ENCODE measurements at places on chromosomes 4 and X.

DNA sequence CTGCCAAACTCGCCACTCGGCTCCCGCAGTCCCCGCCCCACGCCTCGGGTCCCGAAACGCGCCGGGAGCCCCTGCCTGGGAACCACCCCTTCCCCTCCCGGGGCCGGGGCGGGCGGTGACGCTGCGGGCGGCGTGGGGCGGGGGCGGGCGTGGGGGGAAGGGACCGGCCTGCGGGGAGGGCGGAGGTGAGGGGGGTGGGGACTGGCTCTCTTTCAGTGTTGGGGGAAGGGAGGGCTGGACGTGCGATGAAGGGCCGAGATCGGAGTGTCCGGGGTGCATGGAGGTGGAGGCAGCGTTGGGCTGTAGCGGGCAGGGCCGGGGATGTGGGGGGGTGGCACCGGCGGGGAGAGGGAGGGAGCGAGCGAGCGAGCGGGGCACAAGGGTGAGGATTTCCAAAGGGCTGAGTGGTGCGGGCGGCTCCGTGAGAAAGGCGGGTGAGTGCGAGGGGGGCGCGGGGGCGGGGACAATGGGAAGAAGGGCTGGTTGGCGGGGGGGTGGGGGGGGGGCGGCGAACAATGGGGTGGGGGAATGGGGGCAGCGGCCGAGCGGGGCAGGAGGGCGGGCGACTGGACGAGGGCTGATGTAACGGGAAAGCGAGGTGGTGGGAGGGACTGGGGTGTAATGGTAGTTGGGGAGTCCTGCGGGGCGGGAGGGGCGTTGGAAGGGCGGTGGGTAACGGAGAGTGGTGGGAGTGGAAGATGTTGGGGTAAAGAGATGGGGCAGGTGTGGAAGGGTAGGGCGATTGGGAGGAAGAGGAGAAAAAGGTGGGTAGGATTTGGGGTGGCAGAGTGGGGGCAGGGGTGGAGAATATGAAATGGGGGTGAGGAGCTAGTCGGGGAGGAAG, 578 bp downstream of the DCUN1D4 start:
- DNase-seq: peak; percentile 83

GRCh38 chrX:134512566-134512965, 52.6 kb downstream of the HPRT1 start:
- peak; percentile 53 for DNase-seq

DNA sequence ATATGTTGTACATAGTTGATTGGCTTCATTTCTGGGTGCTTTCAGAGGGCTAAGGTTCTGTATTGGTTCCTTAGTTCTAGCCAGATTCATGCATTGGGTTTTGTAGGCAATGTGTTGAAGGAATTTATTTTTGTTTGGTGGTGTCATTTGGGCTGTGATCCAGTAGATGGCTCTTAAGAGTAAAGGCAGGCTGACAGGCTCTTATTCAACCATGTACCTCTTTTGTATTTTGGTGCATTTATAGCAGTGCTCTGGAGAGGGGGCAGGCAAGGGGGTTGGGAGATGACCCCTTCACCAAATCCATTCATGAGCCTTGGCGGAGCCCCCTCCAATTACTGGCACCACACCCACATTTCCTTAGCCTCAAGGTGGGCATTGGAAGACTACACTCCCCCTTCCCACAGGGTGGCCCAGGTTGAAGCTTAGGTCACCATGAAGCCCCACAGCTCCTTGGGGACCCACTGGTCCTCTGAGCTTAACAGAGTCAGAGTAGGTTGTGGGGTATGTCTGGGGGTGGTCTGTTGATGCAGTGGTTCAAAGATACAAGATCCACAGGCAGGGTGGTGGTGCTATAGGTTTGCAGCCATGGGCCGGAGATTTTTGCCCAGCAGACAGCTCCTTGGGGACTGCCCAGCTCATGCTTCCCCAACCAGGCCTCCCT, 143.0 kb upstream of the GNPDA2 start:
- no peak for DNase-seq

GRCh38 chr4:89582756-89583505, 254.0 kb downstream of the SNCA start:
- DNase-seq: no peak

- DNase-seq: no peak
Measured at GRCh38 chr4:80678413-80678812, 342.9 kb downstream of the CFAP299 start.

- peak; percentile 86 for DNase-seq
Measured at GRCh38 chr4:94757192-94758140, at the start of gene BMPR1B. BMPR1B (plus strand) TSS chr4:94757955; CDS start chr4:95104425, 346,470 bp downstream.

GRCh38 chr4:147560625-147561024, 56.6 kb upstream of the TMEM184C start:
- peak; percentile 45 for DNase-seq

DNA sequence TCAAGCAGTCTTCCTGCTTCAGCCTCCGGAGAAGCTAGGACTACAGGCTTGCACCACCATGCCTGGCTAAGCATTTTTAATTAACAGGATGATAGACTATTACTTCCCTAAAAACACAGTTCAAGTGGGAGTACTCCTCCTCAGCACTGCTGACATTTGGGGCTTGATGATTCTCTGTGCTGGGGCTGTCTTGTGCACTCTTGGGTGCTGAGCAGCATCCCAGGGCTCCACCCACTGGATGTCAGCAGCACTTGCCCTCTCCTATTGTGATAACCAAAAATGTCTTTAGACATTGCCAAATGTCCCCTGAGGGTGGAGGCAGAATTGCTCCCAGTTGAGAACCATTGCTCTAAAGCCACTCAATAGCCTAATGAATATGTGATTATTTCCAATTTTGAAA, 60.4 kb downstream of the CLCN4 start:
- no peak for DNase-seq

DNA sequence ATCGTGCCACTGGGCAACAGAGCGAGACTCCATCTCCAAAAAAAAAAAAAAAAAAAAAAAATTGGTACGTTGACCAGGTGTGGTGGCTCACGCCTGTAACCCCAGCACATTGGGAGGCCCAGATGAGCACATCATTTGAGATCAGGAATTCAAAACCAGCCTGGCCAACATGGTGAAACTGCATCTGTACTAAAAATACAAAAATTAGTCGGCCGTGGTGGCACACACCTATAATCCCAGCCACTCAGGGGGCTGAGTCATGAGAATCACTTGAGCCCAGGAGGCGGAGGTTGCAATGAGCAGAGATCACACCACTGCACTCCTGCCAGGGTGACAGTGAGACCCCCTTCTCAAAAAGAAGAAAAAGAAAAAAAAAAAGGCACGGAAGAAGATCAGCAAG, 24.5 kb downstream of the RBMX start:
- no peak for DNase-seq

DNA sequence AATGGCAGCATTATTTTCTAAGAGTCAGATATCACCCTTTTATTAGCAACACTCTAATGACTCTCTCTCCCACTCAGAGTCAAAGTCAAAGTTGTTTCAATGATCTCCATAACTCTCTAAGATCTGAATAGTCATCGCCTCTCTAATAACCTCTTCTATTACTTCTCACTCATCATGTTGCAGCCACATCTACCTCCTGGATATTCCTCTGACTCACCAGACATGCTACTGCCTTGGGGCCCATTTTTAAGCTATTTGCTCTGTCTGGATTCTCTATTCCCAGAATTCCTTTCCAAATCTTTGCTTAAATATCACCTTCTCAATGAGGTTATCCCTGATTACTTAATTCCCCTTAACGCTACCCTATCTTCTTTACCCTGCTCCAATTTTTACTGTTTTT, 391.8 kb upstream of the MAGEB16 start:
- DNase-seq: no peak

GRCh38 chr4:155005395-155006090, 202.9 kb upstream of the NPY2R start:
- peak; percentile 66 for DNase-seq

- DNase-seq: no peak
Measured at GRCh38 chrX:111411983-111412382, at the start of gene DCX. DCX (minus strand) TSS chrX:111412192; CDS start chrX:111410398, 1,794 bp downstream.

- DNase-seq: peak; percentile 89
Measured at GRCh38 chr4:1842993-1843448, 12.9 kb downstream of the LETM1 start.

GRCh38 chrX:37684973-37685372, 618 bp upstream of the XK start:
- no peak for DNase-seq

DNA sequence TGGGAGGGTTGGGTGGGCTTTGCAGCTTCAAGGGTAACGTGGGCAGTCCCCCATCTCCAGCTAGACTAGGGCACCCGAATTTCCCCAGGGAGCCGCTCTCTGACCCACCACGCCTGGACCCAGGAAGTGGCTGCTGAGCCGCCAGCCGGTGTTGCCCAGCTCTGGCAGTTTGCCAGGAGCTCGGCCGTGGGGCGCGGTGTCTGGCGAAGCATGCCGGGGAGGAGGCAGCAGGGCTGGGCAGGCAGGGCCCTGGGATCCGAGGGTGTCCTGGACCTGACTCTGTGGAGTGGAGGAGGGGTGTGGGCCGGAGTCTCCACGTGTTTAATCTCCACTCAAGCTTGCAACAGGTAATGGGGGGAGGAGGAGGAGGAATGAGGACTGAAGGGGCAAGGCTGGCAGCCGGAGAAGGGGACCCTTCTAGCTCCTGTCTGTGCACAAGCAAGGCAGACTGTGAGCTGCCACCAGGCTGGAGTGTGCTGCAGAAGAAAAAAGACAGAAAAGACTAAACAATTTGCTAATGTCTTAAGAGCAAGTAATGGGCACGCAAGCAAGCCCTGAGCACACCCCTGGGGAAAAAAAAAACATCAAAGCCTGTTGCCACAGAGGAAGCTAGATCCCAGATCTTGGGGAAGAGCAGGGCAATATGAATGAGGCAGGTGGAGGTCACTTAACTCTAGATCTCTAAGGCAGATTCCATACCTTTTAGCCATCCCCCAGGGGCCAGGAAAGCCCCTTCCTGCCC, 2.4 kb downstream of the LONRF3 start:
- DNase-seq: peak; percentile 29

GRCh38 chr4:6873291-6873690, 36.3 kb upstream of the TBC1D14 start:
- no peak for DNase-seq

GRCh38 chr4:177177541-177178081, 132.1 kb upstream of the NEIL3 start:
- peak; percentile 31 for DNase-seq

DNA sequence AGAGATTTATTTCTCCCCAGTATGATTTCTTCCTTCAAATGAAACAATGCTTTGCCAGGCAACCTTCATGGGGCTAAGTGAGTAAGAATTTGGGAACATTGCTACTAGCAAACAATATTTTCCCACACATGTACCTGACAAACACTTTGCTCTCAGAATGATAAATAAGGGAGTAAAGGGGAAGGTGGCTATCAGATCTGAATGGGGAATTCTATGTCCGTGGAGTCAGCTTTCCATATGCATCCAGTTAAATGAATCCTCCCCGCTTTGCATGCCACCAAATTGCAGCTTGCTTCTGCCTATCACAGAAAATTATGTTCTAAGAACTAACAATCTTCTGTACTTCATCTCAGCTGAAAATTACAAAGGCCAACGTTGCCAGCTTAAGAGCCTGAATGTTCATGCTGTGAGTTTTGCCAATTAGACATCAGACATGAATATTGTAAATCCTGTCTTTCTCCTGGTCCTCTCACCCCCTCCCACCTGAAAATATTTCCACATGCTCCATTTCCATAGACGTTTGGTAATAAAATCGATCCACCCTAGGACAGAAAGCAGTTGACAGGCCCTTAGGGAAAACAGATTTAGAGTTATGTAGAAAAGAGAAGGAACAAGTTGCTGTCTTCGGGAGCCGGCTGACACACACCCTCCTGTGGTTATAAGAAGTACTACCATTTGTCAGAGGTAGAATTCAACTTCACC, 6.3 kb downstream of the MEPE start:
- DNase-seq: peak; percentile 67

DNA sequence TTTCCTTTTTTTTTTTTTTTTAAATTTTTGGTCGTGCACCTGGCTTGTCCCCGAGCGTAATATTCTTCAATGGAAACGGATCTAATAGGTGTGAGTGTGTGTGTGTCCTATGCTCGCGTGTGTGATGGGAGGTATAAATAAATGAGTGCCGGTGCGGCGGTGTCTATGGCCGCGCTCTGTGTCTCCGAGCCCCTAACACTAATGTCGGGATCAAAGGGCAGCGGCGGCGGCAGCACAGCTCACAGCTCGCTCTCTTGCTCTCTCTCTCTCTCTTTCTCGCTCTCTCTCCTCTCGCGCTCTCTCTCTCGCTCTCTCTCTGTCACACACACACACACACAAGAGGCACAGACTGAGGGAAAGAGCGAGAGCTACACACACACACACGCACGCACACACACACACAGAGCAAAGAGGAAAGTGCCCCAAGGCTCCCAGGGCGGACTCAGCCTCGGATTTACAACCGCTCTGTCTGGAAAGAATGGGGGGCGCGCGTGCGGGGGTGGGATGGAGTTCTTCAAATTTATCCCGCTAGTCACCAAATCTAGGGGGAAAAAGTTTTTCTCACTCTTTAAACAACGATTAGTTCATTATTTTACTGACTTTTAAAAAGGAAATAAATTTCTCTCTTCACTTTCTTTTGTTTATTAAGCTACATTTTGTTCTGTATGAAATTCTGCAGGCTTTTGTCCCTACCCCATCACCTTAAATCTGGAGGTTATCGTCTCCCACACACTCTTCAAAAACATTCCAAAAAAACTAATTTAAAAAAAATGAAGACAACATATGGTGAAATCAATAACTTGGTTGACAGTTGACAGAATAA, at the start of gene ZNF827:
ZNF827 (minus strand) TSS at position 206 of the 823 bp plus-strand sequence. CDS start 416 bp downstream, outside the sequence.
- DNase-seq: peak; percentile 49

DNA sequence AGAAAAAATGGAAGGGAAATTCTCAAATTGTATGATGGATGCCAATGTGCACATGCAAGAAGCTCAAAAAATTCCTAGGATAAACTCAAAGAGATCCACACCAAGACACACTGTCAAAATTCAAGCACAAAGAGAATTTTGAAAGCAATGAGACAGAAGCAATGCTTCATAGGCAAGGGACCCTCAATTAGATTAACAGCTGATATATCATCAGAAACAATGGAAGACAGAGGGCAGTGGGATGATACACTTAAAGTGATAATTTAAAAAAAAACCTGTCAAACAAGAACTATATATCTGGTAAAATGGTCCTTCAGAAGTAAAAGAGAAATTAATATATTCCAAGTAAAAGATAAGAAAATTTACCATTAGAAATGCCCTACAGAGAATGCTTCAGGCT, 306.3 kb upstream of the PCDH7 start:
- DNase-seq: no peak

DNA sequence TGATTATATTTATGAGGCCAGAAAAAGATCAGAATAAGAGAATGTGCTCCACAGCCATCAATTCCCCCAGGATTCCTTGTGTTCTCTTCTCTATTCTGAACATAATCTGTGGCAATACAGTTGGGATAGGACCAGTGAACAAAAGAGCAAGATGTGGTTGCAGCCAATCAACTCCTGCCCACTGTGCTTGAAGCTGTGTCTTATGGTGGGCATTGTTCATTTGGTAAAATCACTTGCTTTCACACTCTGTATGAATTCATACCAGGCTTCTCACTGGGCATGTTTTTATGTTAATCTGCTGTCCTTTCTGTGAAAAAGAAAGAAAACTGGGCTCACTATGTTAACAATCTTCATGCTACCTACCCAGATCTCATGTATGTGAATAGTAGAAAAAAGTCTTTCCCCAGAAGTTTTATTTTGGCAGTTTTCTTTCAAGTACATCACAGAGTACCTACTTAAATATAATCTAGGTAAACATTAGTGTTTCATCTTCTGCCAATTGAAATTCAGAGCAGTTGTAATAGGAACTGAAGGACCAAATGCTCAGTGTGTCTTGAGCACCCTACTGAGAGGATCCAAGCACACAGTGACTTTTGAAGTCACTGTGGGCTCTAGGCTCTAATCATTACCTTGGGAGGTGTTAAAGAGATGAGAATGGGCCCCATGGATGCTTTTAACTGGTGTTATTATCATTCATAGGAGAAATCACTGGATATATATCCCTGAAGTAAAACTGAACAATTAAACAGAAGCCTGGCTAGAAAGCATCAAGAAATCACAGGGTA, 429.2 kb upstream of the TRAM1L1 start:
- DNase-seq: no peak

Data from GM03348 (cell line).